ENCODE measurements at places on chromosomes 3 and 15.

DNA sequence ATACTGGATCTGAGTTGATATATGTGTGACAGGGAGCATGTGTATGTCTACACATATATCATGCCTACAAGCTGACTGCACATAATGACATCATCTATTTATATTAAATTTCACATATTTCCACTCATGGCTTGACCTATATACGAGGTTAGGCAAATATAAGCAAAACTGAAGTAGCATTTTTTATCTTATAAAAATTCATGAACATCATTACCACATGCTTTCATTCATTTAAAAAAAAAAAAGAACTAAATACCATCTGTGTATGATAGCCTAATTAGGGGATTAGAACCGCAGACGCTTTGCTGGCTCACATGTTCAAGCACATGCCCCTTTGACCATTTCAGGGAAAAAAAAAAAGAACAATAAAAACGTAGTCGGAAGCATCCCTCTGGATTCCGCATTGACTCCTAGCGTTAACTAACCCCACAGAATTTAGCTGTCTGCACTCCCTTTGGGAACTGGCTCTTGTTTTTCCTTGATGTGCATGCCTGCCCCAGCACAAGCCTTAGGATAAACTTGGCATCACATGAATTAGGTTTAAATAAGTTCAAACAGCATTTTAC, 888.4 kb downstream of the ROBO1 start:
- no peaks in the 10 kb centered on the region for H3K36me3 ChIP-seq
- H3K27me3 ChIP-seq = no peaks in the 10 kb centered on the region
- no peak overlapping the region for H3K4me3 ChIP-seq

DNA sequence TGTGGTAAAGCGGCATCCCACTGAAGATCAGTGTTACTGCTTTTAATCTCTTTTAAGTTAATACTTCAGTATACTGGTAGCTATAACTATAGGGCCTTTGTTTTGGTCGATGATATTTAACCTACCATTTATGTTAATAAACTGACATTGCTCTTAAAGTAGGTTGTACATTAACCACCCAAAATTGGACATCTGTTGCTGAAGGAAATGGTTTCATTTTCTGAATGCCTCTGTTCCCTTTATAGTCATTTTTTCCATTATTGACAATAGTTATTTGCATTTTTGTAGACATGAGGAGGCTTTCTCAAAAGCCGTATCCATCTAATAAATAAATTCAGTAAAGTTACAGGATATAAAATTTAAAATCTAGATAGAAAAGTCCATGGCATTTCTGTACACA, 252.4 kb upstream of the UBE2E1 start:
- no peak overlapping the region for H3K4me3 ChIP-seq
- no peak overlapping the region for H3K27ac ChIP-seq
- H3K36me3 ChIP-seq = no peaks in the 10 kb centered on the region
- peaks cover 31% of the 10 kb centered on the region for H3K4me1 ChIP-seq
- no peaks in the 10 kb centered on the region for H3K27me3 ChIP-seq
- no peak for DNase-seq

- no peaks in the 10 kb centered on the region for H3K36me3 ChIP-seq
- no peak overlapping the region for H3K27ac ChIP-seq
- peaks cover 8% of the 10 kb centered on the region for H3K4me1 ChIP-seq
Observed at GRCh38 chr3:190424478-190425439, 24.9 kb downstream of the TMEM207 start.

DNA sequence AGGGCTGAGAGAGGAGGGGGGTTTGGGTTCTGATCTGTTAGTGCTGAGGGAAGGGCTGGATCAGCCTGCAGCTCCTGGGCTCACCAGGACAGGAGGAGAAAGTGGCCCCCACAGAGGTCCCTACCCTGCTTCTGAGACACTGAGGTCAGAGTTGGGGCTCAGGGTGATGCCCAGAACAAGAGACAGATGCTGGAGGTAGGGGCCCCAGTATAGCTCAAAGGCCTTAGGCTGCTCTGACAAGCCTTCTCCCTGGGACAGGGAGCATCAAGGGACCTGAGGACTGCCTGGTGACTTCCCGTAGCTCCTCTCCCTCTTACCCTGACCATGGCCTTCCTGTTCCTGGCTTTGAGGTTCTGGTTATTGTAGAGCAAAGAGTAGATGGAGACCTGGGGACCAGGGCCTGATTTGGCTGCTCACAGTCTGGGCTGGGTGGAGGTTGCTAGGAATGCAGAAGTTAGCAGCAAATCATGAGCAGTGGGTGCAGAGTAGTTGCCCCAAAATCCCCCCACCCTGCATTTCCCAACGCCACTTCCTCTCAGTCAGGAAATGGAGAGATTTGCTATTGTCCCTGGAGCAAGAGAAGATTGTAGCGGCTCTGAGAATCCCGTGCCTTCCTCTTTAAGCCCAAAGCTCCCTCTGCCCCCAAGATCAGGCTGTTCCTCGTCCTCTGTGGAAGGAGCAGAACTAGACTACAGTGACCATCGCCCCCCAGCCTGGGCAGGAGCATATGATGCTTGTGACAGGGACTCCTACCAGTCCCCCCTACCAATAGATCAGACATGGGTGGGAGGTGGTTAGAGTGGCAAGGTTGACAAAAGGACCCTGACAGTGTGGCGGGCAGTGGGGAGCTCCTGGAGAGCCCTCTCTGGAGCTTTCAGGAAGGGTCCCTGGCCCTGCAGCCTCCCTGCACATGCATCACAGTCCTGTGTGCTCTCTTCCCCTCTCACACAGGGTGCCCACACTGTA, 47.4 kb upstream of the SEC22A start:
- peak; percentile 55 for DNase-seq
- no peaks in the 10 kb centered on the region for H3K27me3 ChIP-seq
- H3K27ac ChIP-seq = no peak overlapping the region

GRCh38 chr3:46372492-46373359, 2.0 kb downstream of the CCR5 start:
- no peaks in the 10 kb centered on the region for H3K4me1 ChIP-seq
- H3K4me3 ChIP-seq = no peak overlapping the region
- H3K27ac ChIP-seq = no peak overlapping the region
- no peak for DNase-seq

DNA sequence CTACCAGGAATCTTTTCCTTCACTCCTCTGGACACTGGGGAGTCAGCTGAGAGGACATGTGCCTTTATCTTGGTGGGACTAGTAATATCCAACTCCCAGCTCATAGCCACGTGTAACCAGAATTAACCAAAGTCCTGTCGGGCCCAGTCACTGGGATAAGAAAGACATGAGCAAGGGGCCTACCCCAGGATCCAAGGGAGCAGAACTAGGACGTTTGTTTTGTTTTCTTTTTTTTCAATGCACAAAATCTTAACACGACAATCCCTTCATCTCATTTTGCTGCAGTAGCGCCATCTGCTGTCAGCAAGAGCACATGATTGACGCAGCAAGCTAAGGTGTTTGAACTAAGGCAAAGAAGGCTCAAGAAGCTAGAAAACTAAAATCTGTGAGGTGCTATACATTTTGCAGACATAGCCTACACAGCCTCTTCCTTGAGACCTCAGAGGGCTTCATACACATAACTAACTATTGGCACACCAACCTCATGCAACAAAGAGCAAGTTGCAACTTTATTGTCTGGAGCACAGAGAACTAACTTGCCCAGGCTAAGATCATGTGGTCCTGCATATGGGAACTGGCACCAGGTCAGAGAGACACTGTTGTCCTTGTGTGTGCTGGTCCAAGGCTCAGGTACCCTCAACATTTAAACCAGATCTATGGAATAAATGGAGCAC, 43.6 kb downstream of the RLBP1 start:
- peaks cover 10% of the 10 kb centered on the region for H3K36me3 ChIP-seq
- no peak overlapping the region for H3K4me3 ChIP-seq
- peak overlapping the region; percentile 87 for H3K27ac ChIP-seq
- peaks cover 28% of the 10 kb centered on the region for H3K4me1 ChIP-seq

DNA sequence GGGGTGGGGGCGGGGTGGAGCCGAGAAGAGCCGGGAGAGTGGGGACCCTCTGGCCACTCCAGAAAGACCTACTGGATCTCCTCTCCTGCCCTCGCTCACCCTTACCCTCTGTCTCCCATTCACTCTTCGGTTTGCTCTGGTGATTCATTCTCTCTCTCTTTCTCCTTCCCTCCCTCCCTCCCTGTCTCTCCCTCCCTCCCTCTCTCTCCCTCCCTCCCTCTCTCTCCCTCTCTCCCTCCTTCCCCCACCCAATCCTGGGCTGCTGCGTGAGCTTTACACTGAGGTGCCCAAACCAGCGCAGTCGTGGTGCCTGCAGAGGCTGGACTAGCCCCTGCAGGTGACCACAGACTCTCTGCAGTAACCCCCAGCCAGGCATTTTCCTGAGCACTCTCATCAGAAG, 32.2 kb upstream of the ADAMTS17 start:
- H3K36me3 ChIP-seq = peaks cover 8% of the 10 kb centered on the region
- H3K4me3 ChIP-seq = peak overlapping the region; percentile 45
- peaks cover 40% of the 10 kb centered on the region for H3K27me3 ChIP-seq
- H3K4me1 ChIP-seq = peaks cover 6% of the 10 kb centered on the region
- no peak overlapping the region for H3K27ac ChIP-seq
- no peak for DNase-seq

DNA sequence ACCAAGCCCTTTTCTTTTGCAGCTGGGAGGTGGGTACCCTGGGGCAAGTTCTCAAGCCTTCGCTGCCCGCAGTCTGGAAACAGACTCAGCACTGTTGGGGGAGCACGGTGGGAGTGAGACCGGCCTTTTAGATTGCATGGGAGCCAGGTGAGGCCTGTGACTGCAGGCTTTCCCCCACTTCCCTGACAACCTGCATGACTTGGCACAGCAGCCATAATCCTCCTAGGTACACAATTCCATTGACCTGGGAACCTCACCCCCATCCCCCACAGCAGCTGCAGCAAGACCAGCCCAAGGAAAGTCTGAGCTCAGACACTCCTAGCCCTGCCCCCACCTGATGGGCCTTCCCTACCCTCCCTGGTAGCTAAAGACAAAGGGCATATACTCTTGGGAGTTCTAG, 52.2 kb upstream of the CCDC80 start:
- H3K27me3 ChIP-seq = no peaks in the 10 kb centered on the region
- no peak for DNase-seq
- no peak overlapping the region for H3K4me3 ChIP-seq
- peaks cover 40% of the 10 kb centered on the region for H3K4me1 ChIP-seq
- H3K27ac ChIP-seq = no peak overlapping the region
- peaks cover 8% of the 10 kb centered on the region for H3K36me3 ChIP-seq

DNA sequence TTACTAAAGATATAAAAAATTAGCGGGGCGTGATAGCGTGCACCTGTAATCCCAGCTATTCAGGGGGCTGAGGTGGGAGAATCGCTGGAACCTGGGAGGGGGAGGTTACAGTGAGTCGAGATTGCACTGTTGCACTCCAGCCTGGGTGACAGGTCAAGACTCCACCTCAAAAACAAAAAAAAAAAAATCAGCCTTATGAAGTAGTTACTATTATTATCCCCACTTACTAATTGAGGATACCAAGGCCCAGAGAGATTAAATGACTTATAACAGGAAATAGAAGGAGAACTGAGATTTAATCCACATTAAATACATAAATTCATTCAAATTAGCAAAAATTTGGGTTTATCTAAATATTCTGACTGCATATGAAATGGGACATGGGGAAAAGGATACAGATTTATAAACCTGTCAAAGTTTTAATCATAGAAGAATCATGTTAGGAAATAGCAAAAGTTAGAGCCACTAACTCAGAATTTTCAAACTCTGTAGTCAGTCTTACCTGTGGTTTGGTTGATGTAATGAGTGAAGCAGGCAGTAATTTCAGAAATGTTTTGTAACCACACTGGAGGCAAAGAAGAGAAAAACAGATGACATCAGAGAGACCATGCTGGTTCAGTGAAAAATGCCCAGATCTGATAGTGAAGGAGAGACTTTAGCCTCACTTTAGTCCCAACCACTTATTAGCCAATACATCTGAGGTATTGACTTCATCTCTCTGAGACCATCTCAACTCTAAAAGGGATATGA, 25.0 kb upstream of the ACAP2 start:
- no peak overlapping the region for H3K27ac ChIP-seq
- peaks cover 4% of the 10 kb centered on the region for H3K4me1 ChIP-seq
- H3K4me3 ChIP-seq = no peak overlapping the region
- no peak for DNase-seq
- H3K27me3 ChIP-seq = no peaks in the 10 kb centered on the region
- no peaks in the 10 kb centered on the region for H3K36me3 ChIP-seq

DNA sequence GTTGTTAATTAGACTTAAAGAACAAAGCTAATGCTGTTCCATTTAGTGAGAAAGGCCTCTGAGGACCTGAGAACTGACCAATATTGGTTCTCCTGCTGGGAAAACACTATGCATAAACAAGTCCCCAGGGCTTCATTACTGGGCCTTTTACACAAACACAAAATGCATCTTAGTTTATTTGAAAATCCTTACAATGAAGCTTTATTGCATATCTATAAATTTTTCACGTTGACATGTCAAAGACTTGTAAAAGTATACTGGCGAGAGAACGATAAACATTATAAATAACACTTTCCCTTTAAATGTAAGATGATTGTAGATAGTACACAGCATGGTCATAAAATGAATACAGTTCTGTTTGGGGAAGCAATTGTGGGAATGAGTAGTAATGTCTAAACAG, 151.7 kb downstream of the ROBO2 start:
- H3K27ac ChIP-seq = no peak overlapping the region
- DNase-seq = no peak
- H3K4me1 ChIP-seq = peaks cover 7% of the 10 kb centered on the region
- no peak overlapping the region for H3K4me3 ChIP-seq

DNA sequence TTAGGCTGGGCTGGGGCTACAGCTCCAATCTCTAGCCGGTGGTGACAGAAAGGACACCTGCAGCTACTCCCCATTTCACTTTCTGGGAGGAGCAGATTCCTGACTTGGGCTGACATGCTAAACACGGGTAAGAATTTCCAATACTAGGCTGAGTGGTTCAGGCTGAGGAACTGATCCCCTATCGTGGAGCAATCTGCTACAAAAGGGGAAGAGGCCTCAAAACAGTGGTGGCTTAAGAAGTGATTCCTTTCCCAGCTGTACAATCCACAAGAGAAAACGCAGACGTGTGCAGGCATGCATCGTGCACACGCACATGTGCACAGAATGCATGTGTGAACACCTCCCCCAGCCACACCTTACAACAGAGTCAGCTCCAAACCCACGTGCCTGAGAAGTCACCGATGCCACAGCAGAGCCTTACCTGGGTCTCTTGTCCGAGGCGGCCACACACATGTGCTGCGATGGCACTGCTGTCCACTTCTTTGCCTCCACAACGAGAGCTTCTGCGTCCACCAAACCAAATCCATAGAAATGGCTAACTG, 86.7 kb upstream of the SNRPA1 start:
- DNase-seq = no peak
- no peaks in the 10 kb centered on the region for H3K36me3 ChIP-seq
- no peaks in the 10 kb centered on the region for H3K4me1 ChIP-seq
- H3K4me3 ChIP-seq = no peak overlapping the region

- no peaks in the 10 kb centered on the region for H3K36me3 ChIP-seq
- H3K27me3 ChIP-seq = no peaks in the 10 kb centered on the region
- DNase-seq = no peak
- no peak overlapping the region for H3K27ac ChIP-seq
- peaks cover 7% of the 10 kb centered on the region for H3K4me1 ChIP-seq
- no peak overlapping the region for H3K4me3 ChIP-seq
Observed at GRCh38 chr3:195110647-195111318, 160.2 kb downstream of the XXYLT1 start.

- peaks cover 41% of the 10 kb centered on the region for H3K4me1 ChIP-seq
- no peak for DNase-seq
- H3K36me3 ChIP-seq = no peaks in the 10 kb centered on the region
- H3K4me3 ChIP-seq = no peak overlapping the region
- H3K27me3 ChIP-seq = no peaks in the 10 kb centered on the region
- no peak overlapping the region for H3K27ac ChIP-seq
Observed at GRCh38 chr3:24302396-24302795, 192.3 kb downstream of the THRB start.
